ENCODE measurements at places on chromosomes 5 and 9. TPM values are rescaled to one million over a fixed set of nuclear protein-coding genes. Genes with fewer than 3 reads are reported as not detected.

DNA sequence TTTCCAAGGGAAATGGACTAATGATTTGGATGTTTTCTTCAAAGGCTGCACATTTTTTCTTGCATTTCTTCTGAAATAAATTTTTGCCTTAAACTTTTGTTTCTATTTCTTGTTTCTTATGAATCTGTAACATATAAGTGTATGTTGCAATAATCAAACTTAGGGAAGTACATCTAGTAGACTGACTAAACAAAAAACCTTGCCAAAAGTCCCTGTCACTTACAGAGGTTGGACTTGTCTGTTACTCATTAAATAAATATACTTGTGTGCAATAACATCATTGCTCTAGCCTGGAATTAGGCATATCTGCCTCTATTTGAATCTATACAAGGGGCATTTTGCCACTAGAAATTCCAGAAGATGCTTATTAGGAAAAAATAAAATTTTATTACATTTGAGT, 56.6 kb downstream of the C6 start:
- no peak for DNase-seq

- no peak for DNase-seq
These were observed 116.6 kb downstream of the DROSHA start for GRCh38 chr5:31415009-31415923.

Gene GAS1
- 52.8 TPM for total RNA-seq

Gene RAB3C
- 2.0 TPM for total RNA-seq

Gene SIT1
- 0.48 TPM for total RNA-seq

DNA sequence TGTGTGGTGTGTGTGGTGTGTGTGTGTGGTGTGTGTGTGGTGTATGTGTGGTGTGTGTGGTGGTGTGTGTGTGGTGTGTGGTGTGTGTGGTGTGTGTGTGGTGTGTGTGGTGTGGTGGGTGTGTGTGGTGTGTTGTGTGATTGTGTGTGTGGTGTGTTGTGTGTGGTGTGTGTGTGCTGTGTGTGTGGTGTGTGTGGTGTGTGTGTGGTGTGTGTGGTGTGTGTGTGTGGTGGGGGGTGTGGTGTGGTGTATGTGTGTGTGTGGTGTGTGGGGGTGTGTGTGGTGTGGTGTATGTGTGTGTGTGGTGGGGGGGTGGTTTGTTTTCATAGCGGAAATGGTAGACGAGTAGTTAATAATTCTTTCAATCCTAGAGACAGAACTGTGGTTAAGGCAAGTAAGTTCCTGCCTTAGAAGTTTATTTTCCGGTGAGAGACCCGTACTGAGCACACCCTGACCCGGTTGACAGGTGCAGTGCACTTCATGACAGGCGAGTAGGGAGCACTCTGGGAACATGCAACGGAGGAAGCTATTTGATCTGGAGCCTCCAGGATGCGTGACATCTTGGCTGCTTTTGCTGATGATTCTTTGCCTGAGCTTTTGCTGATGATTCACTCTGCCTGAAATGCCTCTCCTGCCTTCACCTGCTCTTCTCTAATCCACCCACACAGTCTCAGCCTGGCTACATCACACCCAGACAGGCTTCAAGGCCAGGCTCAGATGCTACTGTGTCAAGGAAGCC, 21.7 kb upstream of the FAT2 start:
- no peak for DNase-seq

Measured in urinary bladder (tissue), 4 donors.